ENCODE measurements at places on chromosomes 6 and 20.

DNA sequence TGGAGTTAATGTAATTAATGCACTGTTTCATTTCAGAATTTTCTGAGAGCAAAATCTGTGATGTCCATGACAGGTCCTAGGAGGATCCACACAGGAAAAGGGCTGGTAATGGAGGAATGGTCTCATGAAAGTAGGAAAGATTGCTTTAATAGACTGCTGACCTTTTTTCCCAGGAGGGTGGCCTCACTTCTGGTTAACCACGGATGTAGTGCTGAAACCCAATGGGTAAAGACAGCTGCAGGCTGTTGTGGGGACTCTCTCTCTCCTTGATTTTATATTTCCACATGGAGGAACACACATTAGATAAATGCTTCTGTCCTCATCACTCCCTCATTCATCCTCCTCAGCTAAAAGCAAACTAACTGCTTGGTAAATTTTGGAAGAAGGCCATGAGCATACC, 23.6 kb upstream of the RIPOR2 start:
- no peak for DNase-seq

- DNase-seq, result no peak
These were observed 495.3 kb upstream of the RNF217 start for GRCh38 chr6:124466949-124467348.

DNA sequence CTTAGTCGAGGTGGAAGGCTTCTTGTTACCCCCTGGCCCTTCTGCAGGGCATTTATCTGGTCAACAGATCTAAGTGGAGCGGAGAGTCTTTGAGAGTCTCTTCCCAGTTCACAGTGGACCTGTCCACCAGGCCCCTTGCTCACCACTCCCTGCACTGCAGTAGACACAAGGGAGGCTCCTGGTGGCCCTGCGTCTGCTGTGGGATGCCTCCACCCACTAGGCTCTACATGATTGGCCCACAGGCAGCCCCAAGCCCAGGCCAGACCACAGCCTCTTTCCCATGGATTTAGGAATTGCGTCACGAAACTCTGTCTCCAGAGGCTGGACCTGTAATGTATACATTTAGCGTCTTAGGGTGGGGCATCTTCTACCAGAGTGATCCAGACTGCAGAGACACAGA, 28.4 kb downstream of the TBC1D7 start:
- DNase-seq, result no peak

DNA sequence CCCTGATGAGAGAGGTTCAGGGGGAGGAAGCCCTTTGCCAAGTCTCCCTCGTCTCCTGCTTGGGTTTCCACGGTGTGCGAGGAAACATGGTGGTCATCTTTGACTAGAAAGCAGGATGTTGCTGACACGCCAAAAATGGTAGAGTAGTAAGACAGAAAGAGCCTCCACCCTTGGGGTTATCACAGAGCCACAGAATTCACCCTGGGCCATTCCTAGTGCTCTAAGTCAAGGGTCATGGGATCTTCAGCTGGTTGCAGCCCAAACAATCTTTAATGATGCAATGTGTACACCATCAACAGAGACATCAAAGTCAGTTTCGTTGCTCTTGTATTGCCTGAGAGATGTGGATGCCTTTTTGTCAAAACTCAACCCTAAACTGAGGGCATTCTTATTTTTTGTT, 201.9 kb downstream of the LY86 start:
- DNase-seq, result no peak

DNA sequence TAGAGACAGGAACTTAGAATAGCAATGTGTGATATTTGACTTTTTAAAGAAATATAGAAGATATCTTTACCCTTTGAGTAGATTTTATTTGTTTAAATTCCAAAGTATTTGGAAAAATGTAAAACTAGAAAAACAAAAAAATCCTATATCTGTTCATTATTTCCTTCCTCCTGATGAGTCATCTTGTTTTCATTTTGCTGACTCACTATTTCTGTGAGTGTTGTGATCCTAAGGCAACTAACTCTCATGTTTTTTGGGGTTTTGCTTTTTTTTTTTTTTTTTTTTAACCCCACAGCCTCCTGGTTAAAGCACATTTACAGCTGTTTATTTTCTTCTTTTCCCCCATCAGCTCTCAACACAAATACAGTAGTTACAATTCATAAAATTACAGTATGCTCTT, 37.8 kb upstream of the THEMIS start:
- no peak for DNase-seq

Data from left ventricle myocardium inferior (tissue), 1 donor.